ENCODE measurements at places on chromosomes 1 and 21.

DNA sequence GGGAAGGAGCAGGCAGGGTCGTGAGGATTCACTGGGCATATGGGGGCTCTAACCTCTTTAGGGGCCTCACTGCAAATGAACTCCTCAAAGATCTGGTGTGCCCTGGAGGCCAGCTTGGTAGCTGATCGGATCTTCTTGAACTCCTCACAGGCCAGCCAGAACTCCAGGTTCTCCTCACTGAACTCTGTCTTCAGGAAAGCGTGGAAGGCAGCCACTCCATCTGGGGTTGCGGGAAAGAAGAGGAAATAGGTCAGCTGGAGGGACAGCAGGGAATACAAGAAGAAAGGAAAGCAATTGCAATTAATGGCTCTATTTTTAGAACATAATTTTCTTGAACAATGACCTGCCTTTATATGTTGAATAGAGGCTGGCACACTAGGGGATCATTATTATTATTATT lies 2.3 kb downstream of the RGS16 start:
- no peak for DNase-seq

GRCh38 chr1:97989094-97989680 lies 68.4 kb upstream of the DPYD start:
- no peak for DNase-seq

DNA sequence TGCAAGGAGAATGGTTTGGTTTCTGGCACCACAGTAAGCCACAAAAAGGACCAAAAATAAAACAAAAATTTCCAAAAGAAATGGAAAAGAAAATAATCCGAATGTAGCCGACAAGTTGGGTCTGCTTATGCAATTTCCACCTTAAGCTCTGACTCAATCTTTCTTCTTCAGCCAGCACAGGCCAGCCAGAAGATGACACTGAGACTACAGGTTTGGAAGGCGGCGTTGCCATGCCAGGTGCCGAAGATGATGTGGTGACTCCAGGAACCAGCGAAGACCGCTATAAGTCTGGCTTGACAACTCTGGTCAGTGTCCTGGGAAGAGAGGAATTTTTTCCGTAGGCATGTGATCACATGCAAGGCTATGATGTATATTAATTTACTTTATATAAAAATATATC lies 23.4 kb downstream of the PDPN start:
- DNase-seq: no peak

DNA sequence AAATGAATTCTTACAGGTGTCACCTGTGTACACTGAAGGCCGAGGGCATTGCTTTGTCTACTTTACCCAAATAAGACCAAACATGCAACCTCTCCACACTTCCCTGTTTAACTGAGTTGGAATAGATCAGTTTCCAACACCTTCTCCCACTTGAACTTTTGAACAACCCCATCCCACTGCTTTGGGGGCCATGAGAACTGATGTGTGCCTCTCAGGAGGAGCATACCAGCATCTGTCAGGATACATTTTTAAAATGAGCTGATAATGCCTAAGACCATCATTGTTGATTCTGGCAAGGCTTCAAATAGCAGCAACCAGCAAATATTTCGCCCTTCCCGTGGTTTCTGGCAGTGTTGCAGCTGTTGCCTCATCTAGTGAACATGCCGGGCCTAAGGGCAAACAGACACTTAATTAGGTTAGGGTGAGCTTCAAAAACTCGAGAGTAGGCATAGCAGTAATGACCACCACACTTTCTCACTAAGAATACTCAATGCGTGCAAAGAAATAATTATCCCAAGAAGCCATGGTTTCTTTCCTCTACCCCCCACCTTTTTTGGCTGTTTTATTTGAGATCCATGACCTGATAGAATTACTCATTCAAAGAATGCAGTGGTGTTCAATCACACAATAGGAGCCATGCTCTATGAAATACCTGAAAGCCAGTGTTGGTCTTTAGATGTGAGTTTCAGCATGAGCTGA lies 63.7 kb downstream of the MAP10 start:
- no peak for DNase-seq

- no peak for DNase-seq
Measured at GRCh38 chr1:150233359-150234308, 2.3 kb downstream of the ANP32E start.

GRCh38 chr1:81369833-81370232 lies 430.9 kb upstream of the ADGRL2 start:
- DNase-seq: no peak

DNA sequence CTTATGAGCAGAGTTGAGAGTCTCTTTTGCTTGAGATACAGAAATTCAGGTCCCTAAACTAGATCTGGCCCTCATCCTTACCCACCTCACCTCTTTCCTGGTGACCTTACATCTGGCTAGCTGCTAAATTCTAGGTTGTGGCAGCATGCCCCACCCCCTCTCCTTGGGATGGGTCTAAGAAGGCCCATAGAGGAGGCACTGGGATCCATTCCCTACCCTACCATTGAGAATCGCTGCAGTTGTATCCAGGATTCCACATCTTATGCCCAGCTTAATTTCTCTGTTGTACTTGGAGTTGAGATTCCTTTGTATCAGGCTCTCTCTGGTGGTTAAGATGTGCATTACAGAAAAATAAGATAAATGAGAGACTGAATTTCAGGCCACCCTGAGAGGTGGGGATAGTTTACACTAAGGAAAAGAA lies 9.5 kb upstream of the TMEM39B start:
- no peak for DNase-seq

- no peak for DNase-seq
Measured at GRCh38 chr21:40386294-40386911, 460.6 kb downstream of the DSCAM start.

DNA sequence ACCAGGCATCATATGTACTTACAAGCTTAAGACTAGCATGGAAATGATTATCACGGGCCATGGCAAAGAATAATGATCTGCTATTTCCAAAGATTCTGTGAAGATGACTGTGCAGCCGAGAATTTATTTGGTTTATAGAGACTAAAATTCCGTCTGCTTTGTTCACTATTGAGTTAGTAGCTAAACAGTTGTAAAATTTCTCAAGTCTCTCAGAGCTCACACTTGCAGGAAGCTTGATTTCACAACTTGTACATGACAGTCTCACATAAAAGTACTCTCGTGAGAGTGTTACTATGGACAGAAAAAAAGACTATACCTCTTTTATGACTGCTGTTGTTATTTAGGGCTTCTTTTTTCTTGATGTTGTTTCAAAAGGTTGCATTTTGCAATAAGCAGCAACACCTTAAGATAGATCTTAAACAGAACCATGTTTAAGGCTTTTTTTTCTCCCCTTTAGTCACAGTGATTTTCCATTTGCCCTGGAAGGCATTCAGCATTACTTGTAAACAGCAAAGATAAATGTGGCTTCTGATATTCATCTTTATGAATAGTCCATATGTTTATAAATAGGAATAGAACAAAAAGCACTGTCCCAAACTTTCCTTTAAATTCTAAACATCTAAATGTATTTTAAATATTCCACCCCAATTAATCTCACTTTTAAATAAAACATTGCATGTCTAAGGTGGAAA lies 24.8 kb downstream of the ST6GALNAC5 start:
- DNase-seq: no peak

- no peak for DNase-seq
Measured at GRCh38 chr1:201774224-201774982, 54.6 kb upstream of the IPO9 start.

DNA sequence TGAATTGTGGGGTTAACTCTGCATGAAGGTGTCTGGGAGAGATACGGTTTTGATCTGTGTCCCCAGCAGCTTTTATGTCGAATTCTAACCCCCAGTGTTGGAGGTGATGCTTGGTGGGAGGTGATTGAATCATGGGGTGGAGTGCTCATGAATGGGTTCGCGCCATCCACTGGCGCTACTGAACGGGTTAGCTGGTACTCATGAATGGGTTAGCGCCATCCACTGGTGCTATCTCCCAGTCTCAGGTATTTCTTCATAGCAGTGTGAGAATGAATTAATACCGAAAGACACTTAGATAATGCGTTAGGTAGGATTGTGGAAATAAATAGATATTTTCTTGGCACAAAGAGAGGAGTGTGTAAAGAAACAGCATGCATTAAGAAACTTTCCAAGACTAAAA lies 32.9 kb upstream of the CLDN8 start:
- no peak for DNase-seq

DNA sequence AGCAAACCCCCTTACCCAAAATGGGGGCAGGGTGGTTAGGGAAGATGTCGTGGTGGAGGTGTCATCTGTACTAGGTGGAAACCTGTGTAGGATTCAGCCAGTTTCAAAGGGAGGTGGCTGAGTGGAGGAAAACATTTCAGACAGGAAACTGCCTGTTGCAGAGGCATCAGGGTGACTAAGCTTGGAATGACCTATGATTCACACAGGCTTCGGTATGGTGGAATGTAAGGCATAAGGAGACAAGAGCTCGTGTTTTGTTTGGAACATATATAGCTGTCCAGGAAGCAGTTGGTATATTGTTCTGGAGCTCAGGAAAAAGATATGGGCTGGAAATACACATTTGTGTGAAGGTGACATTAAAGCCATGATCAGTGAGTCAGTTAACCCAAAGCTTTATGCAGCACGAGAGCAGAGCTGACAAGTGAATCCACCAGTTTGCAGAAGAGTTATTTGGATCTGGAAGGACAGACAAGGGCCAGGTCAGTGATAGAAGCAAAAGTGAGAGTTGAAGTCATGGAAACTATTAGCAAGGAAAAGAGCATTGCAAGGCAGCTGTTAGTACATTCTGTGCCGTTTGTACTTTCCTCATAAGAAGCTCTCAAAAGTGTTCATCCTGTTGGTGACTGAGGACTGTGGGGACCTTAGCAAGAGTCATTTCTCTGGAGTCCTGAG lies 12.2 kb downstream of the UTP25 start:
- DNase-seq: no peak

DNA sequence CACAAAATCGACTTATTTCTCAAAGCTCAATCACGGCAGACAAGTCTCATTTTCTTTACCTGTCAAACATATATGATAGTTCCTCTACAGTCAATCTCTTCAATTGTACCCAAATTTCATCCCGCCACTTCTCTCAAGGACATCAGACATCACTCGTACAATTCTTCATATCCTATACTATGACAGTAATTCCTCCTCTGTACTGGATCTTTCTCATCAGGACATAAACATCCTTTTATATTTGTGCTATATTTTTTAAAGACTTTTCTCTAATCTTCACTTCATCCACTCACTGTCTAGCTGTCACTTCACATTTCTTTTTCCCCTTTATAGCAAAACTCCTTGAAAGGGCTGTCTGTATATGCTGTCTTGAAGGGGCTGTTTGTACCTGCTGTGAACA lies 419.1 kb upstream of the NR5A2 start:
- DNase-seq: no peak

- DNase-seq: no peak
Measured at GRCh38 chr1:16286122-16286521, 49.1 kb upstream of the CPLANE2 start.

DNA sequence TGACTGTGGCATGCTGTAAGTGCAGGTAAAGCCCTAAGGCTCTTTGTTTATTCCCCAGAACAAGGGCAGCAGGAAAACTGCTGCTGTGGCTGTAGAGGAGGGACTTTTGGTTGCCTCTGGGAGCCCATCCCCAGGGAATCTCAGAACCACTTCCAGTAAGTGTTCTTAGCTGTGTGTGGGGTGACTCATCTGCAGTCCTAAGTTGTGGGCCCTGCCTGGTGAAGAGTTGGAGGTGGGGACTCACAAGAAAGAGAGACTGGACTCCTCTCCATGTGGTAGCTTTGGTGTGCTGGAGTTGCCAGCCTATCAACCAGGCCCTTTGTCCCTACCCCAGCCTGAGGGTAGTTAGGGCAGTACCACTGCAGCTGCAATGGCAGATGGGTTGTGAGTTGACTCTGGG lies 24.0 kb upstream of the DENND1B start:
- DNase-seq: no peak

- DNase-seq: no peak
Measured at GRCh38 chr21:29181799-29182470, 51.5 kb downstream of the MAP3K7CL start.

DNA sequence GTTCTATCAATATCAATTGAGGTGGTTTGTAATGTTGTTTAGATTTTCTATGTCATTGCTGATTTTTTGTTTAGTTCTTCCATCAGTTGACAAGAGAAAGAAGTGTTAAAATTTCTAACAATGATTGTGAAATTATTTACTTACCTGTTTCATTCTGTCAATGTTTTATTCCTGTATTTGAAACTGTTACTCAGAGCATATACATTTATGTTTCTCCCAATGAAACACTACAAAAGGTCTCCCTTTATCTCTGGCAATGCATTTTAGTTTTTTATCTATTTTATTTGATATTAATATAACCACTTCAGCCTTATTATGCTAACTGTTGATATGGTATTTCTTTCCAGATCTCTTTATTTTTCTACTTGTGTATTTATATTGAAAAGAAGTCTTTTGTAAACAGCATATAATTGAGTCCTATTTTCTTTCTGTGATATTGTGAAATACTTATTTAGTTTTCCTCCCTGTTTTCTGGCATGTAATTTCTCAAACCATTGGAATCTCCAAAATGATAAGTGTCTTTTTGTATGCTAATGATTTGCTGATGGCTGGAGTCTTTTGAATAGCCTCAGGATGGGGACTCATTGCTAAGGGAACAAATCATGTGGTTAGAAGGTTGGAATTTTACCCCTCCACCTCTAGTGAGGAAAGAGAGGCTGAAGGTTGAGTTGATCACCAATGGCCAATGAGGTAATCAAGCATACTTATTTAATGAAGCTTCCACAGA lies 122.0 kb downstream of the ADSS2 start:
- no peak for DNase-seq

- DNase-seq: no peak
Measured at GRCh38 chr1:164755690-164756089, 196.7 kb downstream of the PBX1 start.

- no peak for DNase-seq
Measured at GRCh38 chr1:3816331-3817137, 20.2 kb upstream of the LRRC47 start.

GRCh38 chr1:21910558-21911204 lies 26.4 kb downstream of the HSPG2 start:
- DNase-seq: no peak

DNA sequence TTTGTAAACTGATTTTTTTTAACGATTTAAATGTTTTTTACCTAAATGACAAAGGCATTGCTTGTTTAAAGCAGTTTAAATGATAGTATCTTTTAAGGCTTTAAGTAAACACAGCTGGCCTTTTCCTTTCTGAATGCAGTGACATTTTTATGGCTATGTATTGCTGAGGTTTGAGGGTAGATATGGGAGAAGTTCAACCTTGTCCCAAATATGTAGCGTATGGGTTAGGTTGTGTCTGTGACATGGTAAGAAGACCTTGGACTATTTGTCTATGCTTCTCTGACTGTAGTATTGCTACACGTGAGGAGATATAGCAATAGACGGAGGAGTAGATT lies 32.5 kb downstream of the PKNOX1 start:
- DNase-seq: no peak

GRCh38 chr1:196887515-196888239 lies at the start of gene CFHR4:
TSS of gene CFHR4 (plus strand) at chr1:196888052. CDS start at chr1:196888151, 99 bp downstream.
- DNase-seq: no peak

DNA sequence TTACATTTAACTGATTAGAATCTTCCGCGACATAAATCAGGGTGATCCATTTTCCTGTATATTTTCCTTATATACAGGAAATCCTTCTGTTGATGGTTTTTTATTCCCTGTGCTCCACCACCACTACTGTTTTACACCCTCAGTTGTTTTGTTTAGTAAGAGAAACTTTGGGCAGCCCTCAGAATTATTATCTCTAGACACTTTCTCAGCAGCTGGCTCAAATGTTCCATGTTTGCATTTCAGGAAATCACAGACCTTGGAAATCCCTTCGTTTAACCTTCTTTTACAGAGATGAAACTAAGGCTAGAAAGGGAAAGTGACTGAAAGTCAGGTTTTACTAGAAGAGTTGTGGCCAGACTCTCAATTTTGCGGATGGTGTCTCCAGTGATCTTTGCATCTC lies 15.2 kb downstream of the ZNF697 start:
- no peak for DNase-seq

GRCh38 chr1:14112613-14113012 lies 412.6 kb downstream of the PRDM2 start:
- no peak for DNase-seq

All from stimulated activated CD8-positive, alpha-beta memory T cell treated with anti-CD3 and anti-CD28 coated beads, Interleukin-15, amount 100 ng/mL, for 24 hours (primary cell).